Suprapubic skin (tissue), 4 donors: ENCODE measurements at places on chromosomes 5 and 9. TPM values are rescaled to one million over a fixed set of nuclear protein-coding genes. Genes with fewer than 3 reads are reported as not detected.

LCP2 gene
- total RNA-seq: not detected

HRCT1 gene
- 3.0 TPM for total RNA-seq

GABRP gene
- total RNA-seq: 8.0 TPM

GRCh38 chr5:54360089-54360488, 49.7 kb upstream of the ARL15 start:
- DNase-seq: no peak

GRCh38 chr9:89160806-89161205, 17.8 kb downstream of the SHC3 start:
- no peak for DNase-seq

DNA sequence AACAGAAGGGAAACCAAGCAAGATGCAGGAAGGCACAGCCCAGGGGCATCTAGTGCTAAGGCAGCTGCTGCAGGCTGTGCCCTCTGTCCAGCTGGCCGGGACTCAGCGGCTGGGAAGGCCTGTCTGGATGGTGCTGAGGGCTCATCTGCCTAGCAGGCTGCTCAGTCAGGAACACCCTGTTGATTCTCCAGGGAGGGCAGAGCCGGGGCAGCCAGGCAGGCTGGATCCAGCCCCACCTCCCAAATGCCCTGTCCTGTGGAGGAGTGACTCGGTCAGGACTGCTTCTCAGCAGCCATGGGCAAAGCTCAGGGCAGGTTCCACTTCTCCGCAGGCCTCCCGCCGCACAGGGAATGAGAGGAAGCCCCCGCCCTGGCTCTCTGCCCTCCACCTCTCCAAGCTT, 7.8 kb upstream of the LCN9 start:
- no peak for DNase-seq

DNA sequence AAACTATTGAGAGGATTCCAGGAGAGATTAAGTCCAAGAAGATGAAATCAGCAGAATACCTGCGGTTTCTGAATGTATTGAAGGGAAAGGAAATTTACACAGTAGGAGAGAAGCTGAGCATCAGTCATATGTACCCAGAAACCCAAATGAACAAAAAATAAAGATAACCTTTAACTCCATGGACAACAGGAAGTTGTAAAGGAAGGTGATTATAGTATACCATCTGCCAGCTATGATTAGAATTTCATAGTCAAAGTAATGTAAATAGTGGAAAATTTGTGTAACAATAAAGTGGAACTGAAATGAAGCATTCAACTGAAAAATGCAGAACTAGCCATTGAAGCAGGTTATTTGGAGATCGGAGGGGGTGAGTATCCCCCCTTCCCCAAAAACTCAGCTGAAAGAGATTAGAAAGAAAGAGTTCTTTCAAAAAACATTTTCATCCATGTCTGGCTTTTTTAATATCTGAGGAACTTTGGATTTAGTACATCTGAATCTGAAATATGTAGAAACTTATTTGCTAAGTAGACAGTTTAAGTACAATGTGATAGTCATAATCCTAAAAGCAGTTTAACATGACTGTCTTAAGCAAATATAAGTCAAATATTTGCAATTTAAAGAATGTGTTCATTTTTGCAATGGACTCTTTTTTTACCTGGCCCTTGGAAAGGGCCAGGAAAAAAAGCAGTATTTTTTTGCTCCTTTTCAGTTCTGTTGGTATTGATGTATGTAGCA, 58.4 kb downstream of the APC start:
- DNase-seq: no peak

GRCh38 chr5:8756498-8757084, 789.3 kb downstream of the SEMA5A start:
- no peak for DNase-seq
